ENCODE measurements at places on chromosomes 7 and 10.

GRCh38 chr7:20783700-20784387 lies 2.8 kb downstream of the SP8 start:
- no peak for DNase-seq

- DNase-seq, result peak; percentile 3
These were observed 11.0 kb upstream of the DNTT start for GRCh38 chr10:96292971-96293920.

DNA sequence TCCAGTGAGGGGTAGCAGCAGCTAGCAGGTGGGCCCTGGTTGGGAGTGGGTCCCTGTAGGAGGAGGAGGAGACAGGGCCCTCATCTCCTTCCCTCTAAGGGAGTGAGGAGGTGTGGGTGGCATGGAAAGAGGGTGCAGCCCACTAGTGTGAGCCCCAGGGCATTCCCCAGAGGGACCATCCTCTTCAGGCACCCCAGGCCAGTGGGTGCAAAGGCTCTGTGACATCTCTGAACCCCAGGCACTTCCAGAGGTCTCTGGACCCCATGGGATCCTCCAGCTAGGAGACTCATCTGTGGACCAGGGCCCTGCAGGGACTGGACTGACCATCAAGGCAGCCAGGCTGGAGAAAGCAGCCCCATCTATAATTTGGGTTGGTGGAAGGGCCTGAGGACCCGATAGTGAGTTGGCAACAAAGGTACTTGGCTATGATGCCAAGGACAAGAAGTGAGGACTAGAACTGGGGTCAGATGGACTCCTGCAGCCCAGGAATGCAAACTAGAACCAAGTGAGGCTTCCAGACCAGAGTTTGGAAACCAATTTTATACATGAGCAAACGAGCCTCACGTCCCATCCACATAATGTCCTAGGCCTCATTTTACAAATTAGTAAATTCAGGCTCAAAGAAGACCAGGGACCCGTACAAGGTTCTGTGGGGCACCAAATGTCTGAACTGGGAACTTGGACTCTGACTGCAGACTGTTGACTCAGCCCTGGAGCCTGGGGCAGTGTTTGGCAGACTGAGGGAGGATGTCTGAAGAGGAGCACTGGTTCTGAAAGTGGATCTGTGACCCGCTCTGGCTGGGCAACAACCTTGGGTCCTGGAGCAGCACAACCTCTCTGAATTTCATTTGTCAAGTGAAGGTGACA lies 1.4 kb upstream of the VSTM4 start:
- no peak for DNase-seq

DNA sequence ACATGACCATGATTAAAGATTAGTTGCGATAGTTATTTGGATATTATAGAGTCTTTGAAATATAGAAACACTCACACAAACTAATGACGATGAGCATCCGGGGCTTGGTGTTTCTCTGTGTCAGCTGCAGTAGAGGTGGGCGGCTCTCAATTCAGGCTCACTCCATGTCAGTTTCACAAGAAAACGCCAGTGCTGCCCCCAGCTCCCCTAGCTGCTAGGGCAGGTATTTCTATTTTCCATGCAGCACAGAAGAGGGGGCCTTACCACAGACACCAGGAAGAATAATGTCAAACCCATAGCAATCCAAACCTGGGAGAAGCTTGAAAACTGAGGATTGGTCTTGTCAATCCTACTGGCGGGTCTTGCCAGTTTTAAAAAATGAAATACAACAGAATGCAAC lies 197.1 kb downstream of the PHTF2 start:
- no peak for DNase-seq

DNA sequence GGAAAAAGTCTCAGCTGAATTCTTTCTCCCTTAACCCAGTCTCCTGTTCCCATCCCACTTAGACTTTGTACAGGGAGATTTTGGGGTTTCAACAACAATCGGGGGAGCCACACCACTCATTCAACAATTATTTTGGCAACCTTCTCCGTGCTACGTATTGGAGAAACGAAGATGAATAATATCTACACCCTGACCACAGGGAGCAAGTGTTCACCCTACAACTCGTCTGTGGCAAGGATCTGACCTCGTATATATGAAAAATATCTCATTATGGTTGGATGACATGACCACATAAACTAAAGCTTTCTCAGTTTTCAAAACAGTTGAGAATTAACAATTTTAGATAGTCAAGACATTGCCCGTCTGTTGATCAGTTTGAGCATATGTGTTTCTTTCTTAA lies 302.1 kb downstream of the CACNA2D1 start:
- DNase-seq, result no peak

DNA sequence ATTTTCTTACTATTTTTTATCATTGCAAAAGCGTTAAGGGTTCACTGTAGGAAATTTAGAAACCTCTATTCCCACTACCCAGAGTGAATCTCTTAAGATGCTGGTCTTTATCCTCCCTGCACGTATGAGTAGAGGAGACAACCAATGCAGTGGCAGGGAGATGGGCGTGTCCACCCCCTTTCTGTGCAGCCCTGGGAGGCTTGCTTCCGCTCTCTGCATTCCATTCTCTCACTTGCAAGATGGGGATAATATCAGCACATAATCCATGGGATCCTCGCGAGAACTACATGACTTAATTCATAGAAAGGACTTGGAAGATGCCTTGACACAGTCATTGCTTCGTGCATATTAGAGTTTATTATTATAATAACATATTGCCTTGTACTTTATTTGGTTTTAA lies 196.2 kb downstream of the KLF6 start:
- no peak for DNase-seq

DNA sequence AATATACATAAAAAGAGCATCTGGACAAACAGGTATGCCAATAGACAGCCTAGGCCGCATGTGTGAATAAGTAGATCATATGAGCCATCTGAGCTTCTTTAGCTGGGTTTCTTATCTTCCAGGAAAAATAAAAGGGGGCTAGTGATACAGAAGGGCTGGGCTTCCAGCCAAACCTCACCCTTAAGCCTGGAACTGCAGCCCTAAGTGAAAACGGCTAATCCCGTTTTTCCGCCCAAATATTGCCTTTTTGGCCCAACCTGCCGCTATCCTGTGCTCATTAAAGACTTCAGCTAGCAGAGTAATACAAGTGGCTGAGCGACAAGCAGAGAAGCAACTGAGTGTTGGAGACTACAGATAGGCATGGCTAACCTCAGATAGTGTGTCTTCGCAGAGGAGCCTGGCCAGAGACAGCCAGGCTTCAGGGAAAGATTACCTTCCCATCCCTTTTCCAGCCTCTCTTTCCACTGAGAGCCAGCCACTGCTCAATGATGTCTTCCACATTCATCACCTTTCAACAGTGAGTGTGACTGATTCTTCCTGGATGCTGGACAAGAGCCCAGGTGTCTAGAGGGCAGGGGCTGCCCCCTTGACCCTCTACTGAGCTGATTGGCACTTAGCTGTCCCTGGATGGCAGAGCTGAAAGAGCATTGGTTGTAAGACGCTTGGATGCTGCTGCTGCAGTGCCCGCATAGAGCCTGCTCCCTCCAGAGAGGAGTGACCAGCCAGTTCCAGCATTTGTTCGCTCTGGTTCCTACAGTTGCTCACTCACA lies 108.9 kb downstream of the ITGB8 start:
- DNase-seq, result no peak

- DNase-seq, result no peak
These were observed 219.2 kb downstream of the SDK1 start for GRCh38 chr7:3520206-3520605.

GRCh38 chr7:143519411-143520131 lies 41.9 kb downstream of the TAS2R41 start:
- no peak for DNase-seq

GRCh38 chr7:19026888-19027287 lies 90.5 kb downstream of the TWIST1 start:
- DNase-seq, result no peak

DNA sequence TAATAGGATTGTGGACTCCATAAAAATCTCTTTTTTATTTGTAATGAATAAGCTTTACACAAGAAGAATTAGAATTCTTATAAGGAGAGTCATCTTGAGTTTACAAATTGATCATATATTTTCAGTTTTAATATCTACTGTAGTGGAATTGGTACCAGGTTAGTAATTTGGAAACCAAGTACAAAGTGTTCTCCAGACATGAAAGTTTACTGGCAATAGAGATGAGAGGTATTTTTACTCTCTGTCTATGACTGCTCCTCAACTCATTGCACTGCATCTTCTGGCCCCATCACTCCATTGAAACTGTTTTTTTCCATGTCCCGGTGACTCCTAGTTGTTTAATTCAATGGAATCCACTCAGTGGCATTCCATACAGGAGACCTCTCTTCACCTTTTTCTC lies 164.5 kb upstream of the SMIM30 start:
- no peak for DNase-seq

- DNase-seq, result no peak
These were observed 42.3 kb downstream of the IKZF1 start for GRCh38 chr7:50346545-50347497.

- no peak for DNase-seq
These were observed 221.8 kb upstream of the TMEM72 start for GRCh38 chr10:44689368-44689767.

GRCh38 chr7:85823396-85824080 lies 636.7 kb upstream of the SEMA3D start:
- DNase-seq, result no peak

GRCh38 chr7:158138329-158138597 lies 449.4 kb downstream of the PTPRN2 start:
- DNase-seq, result no peak

- DNase-seq, result no peak
These were observed 97.3 kb upstream of the STK17A start for GRCh38 chr7:43485580-43485979.
